Stimulated activated CD8-positive, alpha-beta memory T cell treated with anti-CD3 and anti-CD28 coated beads, Interleukin-4, amount 100 ng/mL, for 4 hours (primary cell): ENCODE measurements at places on chromosomes 7 and 10.

DNA sequence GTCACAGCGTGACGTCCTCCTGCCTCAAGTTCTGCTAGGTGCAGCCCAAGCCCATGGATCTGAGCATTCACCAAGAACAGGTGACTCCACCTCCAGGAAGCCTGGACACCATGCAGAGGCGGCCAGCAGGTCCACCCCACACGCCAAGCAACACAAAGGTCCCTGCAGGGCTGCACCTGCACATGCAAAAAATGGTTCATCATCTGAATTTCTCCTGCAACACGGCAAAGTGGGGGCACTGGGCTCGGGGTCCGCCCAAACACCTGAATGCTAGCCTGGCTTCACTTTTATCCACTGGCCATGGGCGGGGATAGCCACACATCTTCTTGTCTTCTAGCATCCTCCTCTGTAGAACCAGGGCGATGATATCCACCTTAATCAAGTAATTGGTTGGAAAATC, 28.9 kb downstream of the CNPY1 start:
- no peak for DNase-seq

DNA sequence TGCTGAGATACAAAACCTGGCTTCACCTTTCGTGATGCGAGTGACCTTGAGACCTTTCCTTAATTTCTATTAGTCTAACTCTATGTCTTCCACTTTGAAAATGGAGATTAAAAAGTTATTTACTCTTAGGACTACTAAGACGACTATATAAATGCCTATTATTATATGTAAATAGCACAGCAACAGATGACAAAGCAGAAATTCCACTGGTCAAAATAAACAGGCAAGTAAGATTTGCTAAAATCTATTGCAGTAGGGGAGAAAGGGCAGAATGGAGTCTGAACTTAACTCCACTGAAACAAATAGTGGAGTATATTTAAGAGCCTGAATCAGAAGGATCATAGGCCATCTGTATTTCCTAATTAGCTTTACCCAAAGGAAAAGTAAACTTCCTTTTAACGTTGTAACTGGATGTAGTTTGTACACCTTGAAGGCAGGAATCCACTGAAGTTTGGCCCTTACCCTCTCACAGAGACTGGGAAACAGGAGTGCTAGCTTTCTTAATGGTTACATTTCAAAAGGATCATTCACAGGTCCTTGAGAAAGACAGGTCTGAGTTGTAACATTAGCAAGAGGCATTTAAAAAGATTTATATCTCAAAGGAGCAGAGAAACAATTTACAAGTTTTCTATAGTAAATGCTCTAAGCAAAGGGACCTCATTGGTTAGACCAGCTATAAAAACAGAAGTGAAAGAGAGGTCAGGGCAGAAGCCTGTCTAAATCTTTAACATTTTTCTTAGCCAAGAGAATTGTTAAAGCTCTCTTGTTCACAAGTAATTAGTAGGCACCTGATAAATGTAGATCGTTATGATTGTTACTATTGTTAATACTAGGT, 332.5 kb downstream of the ZWINT start:
- no peak for DNase-seq

DNA sequence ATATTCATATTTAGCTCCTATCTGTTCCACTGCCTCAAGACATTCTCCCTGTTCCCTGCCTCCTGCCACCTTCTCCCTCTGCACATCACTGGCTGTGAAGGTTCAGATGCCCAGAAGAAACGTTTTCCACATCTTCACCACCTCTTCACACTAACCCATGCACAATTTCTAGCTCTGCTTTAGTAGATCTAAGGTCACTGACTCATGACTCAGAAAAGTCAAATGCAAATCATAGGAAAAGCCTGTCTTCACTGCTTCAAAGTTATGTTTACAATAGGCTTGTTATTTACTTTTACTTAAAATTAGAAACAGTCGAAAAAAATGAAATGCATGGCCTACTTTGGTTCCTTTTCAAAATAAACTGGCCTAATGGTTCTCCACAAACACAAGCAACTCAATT, 2.5 kb downstream of the SCRN1 start:
- DNase-seq = no peak

DNA sequence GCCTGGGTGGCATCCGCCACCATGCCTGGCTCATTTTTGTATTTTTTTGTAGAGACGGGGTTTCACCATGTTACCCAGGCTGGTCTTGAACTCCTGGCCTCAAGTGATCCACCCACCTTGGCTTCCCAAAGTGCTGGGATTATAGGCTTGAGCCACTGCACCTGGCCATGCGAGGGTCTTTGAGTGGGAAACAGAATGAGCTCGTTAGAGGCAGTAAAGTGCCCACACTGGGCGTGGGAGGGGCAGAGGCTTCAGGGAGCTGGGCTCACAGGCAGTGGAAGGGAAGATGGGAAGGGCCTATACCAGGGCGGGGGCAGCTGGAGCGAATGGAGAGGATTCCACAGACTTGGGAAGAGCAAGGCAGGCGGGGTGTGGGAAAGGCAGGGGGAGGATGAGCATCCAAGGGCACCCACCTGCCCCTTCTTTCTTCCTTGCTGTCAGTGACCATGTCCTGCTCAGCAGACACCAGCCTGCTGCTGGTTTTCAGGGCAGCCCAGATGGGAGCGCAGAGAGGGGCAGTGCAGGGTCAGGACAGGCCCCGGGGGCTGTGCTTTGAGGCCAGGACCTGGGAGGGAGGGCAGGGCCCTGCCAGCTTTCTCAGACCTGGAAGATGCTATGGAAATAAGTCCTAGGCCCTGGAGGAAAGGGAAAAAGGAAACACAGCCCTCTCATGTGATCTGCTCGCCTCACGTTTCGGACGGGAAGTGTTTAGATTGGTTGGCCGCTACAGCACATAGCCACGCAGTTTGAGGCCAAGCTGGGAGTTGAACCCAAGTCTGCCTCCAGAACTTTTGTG, 4.2 kb downstream of the FZD9 start:
- no peak for DNase-seq

DNA sequence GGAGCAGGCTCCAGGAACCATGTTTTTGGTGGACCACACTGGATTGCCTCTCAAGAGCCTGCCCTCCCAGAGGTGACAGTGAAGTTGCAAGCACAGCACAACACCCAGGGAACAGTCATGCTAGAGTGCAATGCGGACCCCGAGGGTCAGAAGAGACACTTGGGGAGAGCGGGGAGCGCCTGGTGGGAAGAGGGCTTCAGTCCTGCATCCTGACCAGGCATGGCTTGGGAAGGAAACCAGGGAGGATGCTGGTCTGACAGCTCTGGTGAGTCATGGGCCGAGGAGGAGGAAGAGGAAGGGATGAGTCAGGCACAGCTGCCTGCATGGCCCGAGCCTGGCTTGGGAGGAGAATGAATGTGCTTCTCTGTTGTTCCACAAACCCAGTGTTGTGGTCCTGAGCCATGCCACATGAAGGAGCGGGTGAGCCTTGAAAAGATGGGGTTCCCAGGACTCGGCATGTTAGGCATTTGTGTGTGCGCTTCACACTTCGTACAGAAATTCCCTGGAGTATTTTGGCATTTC, 29.5 kb upstream of the ANKRD2 start:
- DNase-seq = no peak

DNA sequence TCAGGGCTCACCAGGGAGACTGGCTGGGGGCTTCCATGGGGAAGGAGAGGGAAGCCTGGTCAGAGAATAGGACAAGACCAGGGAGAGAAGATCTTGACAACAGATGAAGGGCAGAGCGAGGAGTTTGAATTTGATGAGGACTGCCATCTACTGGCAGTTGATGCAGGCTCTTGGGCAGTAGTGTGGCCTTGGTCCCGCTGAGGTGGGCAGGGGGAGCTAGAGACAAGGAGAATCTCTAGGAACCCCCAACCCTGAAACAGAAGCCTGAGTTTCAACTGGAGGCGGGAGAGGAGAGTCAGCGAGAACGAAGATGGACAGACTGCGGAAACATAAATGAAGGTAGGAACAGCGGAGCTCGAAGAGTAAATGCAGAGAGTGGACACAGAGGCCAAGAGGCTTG, 81.0 kb downstream of the PPP1R3C start:
- no peak for DNase-seq

DNA sequence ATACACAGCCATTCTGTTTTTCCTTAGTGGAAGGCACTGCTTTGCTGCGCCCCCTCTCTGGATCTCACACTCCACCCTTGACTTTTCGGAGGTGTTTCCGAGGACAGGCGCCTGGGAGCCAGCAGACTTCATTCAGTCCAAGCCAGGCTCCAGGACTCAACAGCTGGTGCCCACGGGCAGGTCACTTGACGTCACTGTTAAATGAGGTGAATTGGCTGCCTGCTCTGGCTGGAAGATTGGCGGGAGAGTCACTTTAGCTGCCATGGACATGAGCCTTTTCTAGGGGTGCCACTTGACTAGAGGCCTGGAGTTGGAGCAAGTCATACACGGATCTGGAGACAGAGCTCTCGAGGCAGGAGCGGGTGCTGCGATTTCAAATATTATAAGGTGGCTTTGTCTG, 3.2 kb downstream of the HTRA1 start:
- DNase-seq = no peak

DNA sequence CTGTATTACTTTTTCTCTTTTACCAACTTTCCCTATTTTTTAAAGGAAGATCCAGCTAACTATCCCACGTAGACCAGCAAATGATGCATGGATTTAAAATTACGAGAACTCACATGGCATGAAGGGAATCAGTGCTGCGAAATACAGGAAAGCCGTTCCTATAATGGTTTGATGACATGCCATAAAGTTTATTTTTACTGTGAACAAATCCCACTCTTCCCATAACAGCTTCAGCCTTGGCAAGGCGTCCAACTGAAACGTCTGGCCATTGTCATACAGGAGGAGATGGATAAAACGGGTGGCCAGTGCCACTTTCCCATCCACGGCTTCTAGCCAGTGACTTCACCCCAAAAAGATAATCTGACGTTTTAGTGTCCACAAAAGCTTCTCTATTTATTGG, 106.2 kb upstream of the DDC start:
- DNase-seq = no peak

DNA sequence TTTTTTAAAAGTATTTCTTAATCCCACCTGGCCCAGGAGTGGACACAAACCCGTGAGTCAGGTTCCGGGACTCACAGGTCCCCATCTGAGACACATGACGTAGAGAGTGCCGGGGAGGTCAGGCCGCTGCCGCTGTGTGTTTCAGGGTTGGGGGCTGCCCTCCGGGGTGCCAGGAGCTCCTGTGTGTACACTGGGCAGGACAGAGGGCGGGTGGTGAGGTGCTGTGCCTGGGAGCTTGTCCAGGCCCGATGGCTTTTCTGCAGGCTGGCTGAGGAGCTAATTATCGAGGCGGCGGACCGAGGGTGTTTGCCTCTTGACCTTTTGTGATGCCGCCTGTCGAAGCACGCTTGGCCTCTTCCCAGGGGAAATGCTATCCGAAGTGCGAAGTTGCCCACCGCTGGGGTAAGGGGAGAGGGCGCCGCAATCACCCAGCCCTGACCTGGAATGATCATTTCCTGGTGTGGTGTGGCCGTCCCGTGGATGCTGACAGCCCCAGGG, 42.1 kb downstream of the FOXL3 start:
- DNase-seq = no peak

DNA sequence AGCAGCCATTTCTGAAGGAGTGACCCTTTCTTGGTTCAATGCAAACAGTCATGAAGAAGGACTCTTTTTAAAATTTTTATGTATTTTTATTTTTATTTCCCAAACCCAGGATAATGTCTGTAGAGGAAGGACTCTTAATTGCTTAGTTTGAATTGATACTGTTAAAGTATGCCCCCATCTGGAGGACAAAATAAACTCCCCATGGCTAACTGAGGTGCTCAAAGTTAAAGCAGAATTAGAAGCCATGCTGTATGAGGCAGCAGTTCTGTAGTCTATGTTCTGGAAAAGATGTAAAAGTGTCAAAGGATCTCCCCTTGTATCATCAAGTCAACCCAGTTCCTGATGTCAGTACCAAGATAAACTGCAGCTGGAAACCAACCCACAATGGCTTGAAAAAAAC, 617.9 kb upstream of the GRM3 start:
- no peak for DNase-seq

DNA sequence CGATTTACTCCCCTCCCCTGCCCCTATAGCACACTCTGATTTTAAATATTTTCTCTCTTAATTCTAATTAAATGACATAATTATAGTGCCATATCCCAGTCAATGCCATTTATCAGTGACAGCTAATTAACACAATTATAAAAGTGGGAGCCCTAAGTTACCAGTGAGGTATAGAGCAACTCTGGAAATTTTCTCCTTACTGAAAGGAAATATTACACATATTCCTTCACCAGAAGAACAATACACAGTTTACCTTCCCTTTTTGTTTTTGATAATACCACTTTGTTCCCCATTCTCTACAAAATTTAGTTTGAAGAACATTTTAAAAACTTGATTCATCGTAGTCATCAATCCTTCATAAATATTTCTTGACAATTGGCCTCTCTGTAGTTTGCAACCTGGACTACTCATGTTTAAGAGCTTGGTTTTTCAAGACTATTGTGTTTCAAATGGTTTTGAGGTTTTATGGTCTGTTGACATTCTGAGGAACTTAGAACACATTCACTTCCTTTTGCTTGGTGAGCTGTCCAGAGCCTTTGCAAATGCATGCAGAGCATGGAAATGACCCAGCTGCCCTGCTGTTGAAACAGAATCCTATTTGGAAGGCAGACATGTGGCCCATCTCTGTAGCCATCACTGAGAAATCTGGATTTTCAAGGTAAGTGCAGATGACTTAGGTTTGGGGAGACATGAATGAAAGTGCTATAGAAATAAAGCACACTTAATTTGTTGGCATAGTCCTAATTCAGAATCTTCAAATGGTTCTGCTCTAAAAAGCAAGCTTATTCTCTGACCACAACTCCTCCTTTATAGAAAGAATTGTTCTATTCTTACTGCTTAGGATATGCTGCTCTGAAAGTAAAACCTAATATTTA, at the start of gene GPR141:
Gene GPR141, plus strand, starts transcription at position 521 of the 875 bp plus-strand sequence. CDS start 56,628 bp downstream, outside the sequence.
- no peak for DNase-seq

GRCh38 chr10:80137920-80138319, 5.4 kb downstream of the PLAC9 start:
- DNase-seq = no peak

GRCh38 chr7:137403353-137403695, 59.8 kb upstream of the PTN start:
- no peak for DNase-seq

DNA sequence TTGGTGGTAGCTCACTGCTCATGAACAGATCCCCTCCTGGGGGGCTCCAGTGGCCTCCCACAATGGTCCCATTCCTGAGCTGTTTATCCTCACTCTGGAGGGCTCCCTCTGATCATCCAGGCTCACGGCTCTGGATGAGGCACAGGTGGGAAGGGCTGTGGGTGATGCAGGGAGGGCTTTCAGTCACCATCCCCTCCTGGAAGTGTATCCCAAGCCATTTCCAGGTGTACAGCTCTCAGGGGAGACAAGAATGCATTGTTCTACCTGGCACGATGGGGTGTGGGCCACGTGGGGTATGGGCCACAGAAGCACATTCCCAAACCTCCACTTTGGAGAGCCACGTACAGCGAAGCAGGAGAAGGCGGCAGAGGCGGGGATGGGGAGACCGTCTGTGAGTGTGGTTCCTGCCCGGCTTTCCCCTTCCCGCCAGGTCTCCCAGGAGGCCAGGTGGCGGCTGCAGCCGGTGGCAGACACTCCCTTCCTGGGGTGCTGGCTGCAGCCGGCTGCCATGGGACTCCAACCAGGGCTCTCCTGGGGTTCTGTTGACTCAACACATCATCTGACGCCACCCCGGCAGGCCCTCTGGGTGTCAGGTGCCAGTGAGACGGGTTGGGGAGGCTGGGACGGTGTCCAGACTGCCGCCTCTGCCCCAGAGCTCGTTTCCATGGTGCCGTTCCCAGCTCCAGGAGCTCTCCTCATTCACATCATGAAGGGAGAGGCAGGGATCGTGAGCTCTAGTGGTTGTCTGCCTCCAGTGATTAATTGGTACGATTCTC, 169.7 kb upstream of the RHEB start:
- DNase-seq = no peak

GRCh38 chr10:132391676-132392020, 5.4 kb upstream of the PWWP2B start:
- no peak for DNase-seq

- no peak for DNase-seq
Observed at GRCh38 chr10:133359972-133360610, 2.3 kb upstream of the FUOM start.
